Neural progenitor cell (in vitro differentiated cells): ENCODE measurements at places on chromosomes 2 and 18.

DNA sequence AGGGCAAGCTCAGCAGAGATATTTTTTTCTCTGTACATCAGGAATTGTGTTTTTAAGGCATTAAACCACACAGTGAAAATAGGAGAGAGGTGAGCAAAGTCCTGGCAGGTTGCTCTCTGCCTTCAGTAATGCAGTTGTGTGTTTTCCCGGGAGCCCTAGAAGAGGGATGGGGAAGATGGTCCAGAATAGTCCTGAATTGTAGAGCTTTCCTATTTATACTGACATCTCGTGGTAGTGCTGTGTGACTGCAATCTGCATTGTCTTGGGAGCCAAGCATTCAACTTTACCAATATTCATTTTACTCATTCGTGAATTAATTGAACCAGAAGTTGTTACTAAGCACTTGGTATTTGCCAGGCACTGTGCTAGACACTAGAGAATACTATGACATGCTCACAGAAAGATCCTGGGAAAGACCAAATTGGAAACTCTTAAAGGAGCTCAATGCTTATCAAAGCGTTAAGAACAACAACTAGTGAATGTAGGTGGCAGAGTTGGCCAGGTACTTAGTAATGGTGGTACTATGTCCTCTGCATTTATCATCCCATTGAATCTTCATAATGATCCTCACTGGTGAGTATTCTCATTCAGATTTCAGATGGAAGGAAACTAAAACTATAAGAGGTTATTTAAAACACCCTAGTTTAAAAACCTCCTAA, 214.6 kb downstream of the TRIB2 start:
- DNase-seq: peak; percentile 51

GRCh38 chr2:167506395-167506794, 618.1 kb downstream of the XIRP2 start:
- no peak for DNase-seq

DNA sequence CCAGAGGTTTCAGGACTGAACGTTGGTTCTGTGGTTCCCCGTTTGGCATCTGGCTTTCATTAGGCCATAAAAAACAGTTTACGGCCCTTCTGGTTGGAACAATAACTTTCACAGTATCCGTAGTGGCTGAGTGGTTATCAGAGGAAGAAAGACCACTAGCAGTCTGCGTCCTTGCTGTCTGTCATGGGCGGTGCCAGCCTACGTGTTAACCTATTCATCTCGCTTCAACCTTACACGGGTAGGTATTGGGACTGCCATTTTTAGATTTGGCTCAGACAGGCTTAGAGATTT, 42.6 kb upstream of the ROCK2 start:
- DNase-seq: no peak

DNA sequence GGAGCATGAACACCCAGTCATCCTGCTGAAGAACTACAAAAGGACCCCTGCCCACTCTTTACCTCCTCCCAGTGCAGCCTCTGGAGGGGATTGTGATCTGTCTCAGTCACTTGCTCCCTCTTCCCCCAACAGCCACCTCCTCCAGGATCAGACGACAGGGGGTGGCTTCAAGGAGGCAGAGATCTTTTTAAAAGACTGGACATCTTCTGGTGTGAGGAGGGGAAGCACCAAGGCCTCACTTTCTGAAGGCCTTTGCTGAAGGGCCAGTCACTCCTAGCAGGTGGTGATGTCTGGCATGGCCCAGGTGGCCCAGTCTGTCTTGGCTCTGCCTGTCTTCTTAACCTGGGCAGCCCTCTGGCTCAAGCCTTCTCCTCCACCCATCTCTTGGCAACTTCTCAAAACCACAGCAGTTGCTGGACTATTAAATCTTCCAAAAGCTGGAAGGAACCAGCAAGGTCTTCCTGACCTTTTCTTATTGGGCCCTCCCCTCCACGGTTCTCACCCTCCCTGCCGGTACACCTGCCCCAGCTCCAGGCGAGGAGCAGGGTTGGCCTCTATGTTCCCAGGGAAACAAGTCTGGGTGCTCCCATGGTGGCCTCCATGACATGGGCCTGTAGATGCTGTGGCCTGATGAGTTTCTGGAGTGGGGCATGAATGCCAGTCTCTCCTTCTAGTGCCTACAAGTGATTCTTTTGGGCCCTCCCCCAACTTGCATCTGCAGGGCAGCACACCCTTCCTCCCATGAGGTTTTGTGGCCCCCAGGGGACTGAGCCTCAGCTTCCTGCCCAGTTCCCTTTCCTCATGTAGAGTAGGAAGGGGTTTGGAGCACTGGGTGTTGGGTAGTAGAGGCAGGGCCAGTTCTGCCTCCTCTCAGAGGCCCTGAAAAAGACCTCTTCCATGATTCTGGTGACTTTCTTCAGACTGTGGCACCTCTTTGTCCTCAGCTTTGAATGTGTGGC, 5.0 kb upstream of the ATP6V1B1 start:
- DNase-seq: no peak

GRCh38 chr2:88053296-88053695, 2.3 kb downstream of the KRCC1 start:
- DNase-seq: no peak

DNA sequence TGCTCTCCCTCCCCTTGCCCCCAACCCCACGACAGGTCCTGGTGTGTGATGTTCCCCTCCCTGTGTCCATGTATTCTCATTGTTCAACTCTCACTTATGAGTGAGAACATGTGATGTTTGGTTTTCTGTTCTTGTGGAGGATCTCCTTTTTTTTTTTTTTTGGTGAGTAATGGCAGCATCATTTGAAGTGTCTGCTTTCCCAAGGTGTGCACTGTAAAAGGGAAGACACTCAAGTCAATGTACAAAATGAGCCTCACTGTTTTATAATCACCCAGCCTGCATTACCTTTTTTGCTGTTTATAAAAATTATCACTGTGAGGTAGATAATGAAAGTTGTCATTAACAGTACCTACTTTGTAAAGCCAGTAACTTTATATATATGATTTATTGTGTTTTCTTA, 56.9 kb downstream of the INSIG2 start:
- no peak for DNase-seq

- no peak for DNase-seq
Observed at GRCh38 chr18:30093376-30093775, 949.2 kb downstream of the DSC3 start.

DNA sequence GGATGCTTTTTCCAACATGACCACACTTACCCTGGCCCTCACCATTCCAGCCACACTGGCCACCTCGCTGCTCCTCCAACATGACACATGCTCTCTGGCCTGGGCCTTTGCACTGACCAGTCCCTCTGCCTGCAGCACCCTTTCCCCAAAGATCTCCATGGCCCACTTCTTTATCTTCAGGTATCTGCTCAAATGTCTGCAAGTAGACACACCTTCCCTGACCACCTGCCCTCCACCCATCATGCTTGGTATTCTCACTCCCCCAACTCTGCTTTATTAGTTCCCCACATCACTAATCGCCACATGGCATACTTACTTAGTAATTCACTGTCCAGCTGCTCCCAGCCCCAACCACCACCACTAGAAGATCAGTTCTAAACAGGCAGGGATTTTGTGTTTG, 214.2 kb downstream of the BCL11A start:
- DNase-seq: no peak

DNA sequence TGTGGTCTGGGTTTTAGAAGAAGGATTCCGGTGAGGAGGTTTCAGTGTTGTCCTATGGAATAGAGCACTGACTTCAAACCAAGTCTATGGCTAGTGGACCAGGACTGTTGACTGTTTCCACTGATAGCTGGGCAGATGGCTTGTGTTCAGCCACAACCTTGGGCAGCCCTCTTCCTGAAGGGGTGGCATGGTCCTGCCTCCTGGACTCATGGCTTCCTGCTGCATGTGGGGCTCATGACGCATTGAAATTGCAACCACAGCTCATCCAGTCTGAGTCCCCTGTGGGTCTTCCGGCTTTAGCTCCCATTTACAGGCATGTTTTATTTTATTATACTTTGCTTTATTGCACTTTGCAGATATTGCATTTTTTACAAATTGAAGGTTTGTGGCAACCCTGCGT, 105.0 kb downstream of the B3GNT2 start:
- no peak for DNase-seq

- peak; percentile 65 for DNase-seq
Observed at GRCh38 chr18:34223164-34223892, 1.4 kb downstream of the NOL4 start.

GRCh38 chr2:237192881-237193280, 107.2 kb downstream of the COPS8 start:
- DNase-seq: no peak

- DNase-seq: no peak
Observed at GRCh38 chr2:179036353-179036905, 13.5 kb downstream of the CCDC141 start.

GRCh38 chr2:200362202-200362917, 55.9 kb downstream of the SPATS2L start:
- no peak for DNase-seq

GRCh38 chr18:68722821-68723220, 7.9 kb upstream of the TMX3 start:
- no peak for DNase-seq

GRCh38 chr2:98465456-98466226, 21.0 kb downstream of the INPP4A start:
- no peak for DNase-seq

GRCh38 chr2:99398303-99398702, 61.1 kb downstream of the EIF5B start:
- DNase-seq: no peak

- DNase-seq: no peak
Observed at GRCh38 chr2:24818721-24819167, 25.5 kb downstream of the CENPO start.

DNA sequence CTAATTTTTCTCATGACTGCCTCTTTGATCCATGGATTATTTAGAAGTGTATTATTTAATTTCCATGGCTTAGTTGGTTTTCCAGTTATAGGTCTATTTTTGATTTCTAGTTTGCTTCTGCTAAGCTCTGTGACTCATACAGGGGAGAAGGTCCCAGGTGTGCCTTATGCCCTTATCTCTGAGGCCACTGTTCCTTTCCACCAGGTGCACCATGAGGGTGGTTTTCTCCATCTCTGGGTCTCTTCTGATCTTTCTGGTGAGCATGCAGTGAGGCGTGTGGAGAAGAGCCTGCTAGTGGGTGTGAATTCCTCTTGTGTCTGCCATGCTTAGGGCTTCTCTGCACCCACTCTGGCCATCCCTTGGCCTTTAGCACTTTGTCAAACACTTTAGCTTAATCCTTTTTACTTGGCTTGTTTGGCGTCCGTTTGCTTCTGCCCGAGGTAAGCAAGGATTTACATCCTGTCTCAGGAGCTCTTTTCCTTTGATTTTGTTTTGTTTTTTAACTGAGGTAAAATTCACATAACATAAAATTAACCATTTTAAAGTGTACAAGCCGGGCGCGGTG, 129.8 kb upstream of the ARL4C start:
- no peak for DNase-seq

DNA sequence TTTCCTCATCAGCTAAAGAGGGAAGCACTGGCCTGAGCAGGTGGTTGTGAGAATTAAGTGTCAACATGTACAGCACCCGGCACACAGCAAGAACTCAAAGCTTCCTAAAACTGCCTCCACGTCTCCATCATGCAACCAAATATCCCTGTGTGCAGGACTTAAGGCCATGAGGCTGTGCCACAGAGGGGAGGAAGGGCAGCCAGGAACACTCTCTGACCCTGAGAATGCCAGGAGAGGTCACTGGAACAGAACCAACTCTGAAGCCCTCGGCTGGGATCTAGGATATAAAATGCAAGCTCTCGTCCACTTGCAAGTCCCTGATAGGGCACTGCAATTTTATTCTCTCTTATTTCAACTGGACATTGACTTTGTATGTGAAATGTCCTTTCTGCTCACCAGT, 12.2 kb upstream of the NPAS2 start:
- DNase-seq: no peak

GRCh38 chr2:158743466-158743865, 51.7 kb upstream of the DAPL1 start:
- no peak for DNase-seq

- peak; percentile 67 for DNase-seq
Observed at GRCh38 chr2:174326161-174327020, 8.4 kb upstream of the SP9 start.

- DNase-seq: no peak
Observed at GRCh38 chr2:128384446-128384845, 65.8 kb upstream of the HS6ST1 start.

- no peak for DNase-seq
Observed at GRCh38 chr2:170953941-170954340, 24.9 kb downstream of the GORASP2 start.
